ENCODE measurements at places on chromosomes 11 and 22.
A peak's percentile ranks its signal among the peaks of the same experiment; 100 is the strongest.

- DNase-seq: no peak
These were observed 175.0 kb downstream of the GRIK4 start for GRCh38 chr11:120686516-120686915.

DNA sequence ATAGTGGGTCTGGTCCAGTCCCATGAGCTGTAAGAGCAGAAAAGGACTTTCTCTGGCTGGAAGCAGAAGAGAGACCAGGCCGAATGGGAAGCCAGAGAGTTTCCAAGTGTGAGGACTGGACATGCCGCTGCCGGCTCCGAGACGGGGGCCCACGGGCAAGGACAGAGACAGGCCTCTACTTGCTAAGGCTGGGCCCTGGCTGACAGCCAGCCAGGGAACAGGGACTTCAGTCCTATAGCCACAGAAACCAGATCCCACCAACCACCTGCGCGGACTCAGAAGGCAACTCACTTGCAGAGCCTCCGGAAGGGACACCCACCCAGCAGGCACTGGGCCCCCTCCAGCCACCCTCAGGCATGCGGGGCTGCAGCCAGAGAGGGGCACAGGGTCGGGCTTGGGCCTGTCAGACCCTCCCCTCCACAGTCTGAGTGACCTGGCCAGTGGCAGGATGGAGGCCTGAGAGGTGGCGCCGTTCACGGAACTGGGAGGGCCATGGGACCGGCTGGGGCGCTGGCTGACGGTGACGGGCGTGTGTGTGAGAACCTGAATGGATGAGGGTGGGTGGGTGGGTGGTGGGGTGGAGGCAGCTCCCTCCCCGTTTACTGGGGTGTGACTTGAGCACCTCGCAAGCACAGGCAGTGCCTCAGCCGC lies 47.8 kb upstream of the A4GALT start:
- no peak for DNase-seq

DNA sequence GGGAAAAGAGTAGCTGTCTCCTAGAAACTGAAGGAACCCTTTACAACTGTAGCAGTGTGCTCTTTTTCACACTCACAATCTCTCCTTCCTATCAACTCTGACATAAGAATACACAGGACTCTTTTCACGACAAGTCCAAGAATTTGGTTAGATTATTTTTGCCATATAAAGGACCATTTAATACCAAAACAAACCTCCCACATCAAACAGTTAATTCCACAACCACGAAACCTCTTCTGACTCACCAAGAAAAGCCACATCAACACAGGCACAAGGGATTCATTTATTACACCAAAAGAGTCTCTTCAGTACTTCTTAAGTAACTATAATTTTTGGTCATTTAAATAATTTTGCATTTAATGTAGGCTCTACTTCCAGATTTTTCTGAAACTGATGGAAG lies 222.6 kb upstream of the PITPNB start:
- peak; percentile 81 for DNase-seq

DNA sequence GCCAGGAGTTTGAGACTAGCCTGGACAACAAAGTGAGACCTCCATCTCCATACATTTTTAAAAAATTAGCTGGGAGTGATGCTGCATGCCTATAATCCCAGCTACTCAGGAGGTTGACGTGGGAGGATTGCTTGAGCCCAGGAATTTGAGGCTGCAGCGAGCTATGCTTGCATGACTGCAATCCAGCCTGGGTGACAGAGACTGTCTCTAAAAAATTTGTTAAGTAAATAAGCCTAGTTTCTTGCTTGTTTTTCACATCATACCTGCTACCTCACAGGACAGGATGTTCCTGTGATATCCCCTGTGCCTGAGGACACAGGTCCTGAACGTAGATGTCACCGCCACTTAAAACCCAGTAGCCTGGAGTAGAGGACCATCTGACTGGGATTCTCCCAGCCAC lies 348.6 kb downstream of the MN1 start:
- no peak for DNase-seq

DNA sequence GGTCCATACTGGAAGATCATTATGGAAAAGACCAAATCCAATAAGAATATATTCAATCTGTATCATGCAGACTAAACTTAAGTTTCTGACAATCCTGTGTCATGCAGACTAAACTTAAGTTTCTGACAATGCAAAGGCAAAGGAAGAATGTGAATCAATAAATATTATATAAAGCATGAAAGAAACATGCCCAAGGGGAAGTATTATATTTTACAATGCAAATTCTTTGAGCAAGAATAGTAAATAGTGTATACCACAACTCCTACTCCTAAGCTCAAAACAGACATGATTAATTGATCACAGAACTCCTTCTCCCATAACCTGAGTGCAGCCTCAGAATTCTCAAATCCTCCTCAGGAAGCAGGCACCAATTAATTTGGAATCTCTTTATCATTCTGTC lies 71.3 kb upstream of the BDNF start:
- DNase-seq: no peak

- peak; percentile 18 for DNase-seq
These were observed 254.3 kb upstream of the SESN3 start for GRCh38 chr11:95485115-95485900.

DNA sequence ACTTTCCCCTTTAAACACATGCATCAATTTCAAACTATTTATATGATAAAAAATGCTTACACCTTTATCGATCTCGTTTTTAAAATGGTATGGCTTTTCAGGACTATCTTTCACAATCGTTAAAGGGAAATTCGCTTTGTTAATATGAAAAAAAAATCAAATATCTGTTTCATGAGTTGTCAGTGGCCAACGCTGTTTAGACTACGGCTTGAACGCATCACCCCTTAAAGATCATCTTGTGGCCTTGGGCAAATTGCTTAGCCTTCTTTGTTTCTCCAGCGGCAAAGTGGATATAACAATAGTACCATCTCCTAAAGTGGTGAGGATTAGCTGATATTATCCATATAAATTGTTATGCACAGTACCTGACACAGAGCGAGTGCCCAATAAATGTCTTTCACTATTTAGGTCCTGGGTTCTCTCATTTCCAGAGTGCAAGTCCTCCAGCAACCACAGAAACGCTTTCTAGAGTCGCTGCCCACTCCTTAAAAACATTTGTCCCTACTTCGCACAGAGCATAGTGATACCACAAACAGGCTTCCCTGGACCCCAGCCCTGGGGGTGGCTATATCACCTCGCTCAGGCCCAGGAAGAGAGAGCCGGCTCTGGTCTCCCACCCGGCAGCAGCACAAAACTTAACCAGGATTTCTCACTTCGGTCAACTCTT lies 904 bp downstream of the SLC35F2 start:
- DNase-seq: peak; percentile 25

- DNase-seq: no peak
These were observed 6.8 kb upstream of the OMP start for GRCh38 chr11:77095551-77096490.

- DNase-seq: no peak
These were observed 19.4 kb upstream of the BAIAP2L2 start for GRCh38 chr22:38129856-38130255.

DNA sequence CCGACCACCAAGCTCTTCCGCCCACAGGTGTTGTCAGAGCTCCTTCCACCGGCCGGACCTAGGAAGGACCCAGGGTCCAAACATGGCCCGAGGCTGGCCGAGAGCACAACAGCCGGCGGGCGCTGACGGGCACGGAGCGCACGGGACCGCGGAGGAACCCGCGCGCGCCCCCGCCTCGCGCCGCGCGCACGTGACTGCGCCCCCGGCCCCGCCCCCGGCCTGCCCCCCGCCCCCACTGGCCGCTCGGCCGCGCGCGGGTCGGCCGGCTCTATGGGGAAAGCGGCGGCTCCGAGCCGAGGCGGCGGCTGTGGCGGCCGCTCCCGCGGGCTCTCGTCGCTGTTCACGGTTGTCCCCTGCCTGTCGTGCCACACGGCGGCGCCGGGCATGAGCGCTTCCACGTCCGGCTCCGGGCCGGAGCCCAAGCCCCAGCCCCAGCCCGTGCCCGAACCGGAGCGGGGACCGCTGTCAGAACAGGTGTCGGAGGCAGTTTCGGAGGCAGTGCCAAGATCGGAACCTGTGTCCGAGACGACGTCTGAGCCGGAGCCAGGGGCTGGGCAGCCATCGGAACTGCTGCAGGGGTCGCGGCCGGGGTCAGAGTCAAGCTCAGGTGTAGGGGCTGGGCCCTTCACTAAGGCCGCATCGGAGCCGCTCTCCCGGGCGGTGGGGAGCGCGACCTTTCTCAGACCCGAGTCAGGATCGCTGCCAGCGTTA lies at the start of gene OSBP2:
OSBP2 (plus strand) TSS at position 235 of the 711 bp plus-strand sequence; CDS start at position 271, 36 bp downstream.
- DNase-seq: no peak

DNA sequence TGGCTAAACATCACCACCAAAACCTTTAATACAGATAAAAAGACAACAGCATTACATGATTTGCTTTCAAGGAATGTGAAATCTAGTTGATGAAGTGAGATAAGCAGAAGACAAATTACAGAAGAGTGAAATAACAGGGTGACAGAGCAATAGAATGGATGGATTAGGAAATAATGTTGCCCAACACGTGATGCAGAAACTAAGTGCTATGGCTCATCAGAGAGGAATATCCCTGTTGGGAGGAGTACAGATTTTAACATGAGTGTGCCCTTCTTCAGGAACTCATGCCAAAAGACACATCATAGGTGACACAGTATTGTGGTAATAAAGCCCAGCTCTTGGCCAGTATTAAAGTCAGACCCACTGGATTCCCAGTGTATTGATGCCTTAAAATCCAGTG lies 176.6 kb upstream of the RAG2 start:
- peak; percentile 64 for DNase-seq

DNA sequence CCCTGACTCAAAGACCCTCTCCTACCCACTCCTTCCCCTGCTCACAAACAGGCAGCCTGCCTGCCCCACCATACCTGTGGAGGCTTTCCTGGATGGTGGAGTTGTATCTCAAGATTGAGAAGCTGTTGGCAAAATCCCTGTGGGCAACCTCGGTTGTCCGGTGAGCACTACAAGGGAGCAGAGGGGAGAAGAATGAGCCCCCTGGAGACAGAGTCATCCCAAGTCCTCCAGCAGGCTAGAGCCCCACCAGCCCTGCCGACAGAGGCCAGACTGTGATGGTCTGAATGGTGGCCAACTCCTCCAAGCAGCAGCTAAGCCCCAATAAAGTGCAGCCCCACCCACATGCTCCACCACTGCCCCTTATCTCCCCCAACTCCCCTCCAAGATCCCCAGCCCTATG lies 17.5 kb downstream of the TMPRSS13 start:
- no peak for DNase-seq

DNA sequence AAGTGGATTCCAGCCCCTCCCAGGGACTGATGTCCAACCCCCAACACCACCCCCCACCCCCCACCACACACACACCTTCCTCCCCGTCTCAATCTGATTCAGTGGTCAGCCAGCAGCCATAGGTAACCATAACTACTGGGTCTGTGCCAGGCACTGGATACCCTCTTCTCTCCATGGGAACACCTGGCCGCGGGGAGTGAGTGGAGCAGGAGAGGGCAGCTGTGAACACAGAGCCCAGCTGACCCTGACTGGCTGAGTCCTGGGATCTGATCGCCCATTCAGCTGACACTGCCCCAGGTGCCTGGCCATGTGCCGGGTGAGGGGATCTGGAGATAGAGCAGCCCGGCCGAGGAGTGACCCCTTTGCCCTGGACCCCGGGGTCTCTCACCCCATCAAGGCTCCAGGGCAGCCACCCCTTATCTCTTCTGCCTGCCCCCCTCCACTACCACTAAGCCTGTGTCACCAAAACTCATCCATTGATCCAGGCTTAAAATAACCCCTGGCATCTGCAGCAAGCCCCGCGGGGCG lies 2.6 kb upstream of the SHISA8 start:
- no peak for DNase-seq

GRCh38 chr11:69164824-69165223 lies 9.1 kb downstream of the SMIM38 start:
- no peak for DNase-seq

- DNase-seq: peak; percentile 80
These were observed 37.7 kb downstream of the EIF4ENIF1 start for GRCh38 chr22:31451709-31452571.

Measured in cardiac fibroblast (primary cell).